ENCODE measurements at places on chromosomes 11 and 22.

DNA sequence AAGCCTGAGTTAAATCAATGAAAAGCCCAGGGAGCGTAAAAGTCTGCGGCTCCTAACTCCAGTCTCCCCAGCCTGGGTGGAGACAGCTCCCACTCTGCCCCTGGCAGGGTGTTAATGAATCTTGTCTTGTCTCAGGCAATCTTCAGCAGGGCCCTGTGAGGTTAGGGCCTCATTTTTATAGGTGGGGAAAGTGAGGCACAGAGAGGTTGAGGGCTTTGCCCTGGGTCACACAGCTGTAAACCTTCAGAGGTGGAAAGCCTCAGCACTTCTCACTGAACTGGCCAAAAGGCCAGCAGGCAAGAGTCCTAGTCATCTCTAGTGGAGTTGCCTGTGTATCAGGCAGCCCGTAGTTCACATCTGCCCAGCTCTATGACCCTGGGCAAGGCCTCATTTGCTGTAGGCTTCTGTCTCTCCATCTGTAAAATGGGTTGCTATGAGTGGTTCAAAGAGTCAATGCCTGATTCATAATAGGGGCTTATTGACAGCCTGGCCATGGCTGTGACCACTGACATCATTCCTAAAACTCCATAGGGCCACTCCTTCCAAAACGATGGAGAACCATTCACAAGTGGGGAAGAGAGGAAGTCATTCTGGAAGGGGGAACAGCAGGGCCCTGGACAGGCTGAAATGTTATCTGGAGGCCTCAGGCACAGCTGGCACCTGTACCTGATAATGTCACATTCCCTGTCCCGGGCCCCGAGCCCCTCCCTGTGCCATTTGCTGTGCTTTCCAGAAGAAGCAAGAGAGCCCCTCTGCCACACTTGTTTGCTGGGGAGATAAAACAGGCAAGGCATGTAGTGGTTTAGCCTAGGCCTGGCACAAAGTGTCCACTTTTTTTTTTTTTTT is 6.0 kb downstream of the CBX7 start:
- no peak for DNase-seq

GRCh38 chr11:33064033-33064825 is 24.9 kb downstream of the TCP11L1 start:
- no peak for DNase-seq

GRCh38 chr11:68118706-68119448 is 2.3 kb downstream of the CHKA start:
- no peak for DNase-seq

DNA sequence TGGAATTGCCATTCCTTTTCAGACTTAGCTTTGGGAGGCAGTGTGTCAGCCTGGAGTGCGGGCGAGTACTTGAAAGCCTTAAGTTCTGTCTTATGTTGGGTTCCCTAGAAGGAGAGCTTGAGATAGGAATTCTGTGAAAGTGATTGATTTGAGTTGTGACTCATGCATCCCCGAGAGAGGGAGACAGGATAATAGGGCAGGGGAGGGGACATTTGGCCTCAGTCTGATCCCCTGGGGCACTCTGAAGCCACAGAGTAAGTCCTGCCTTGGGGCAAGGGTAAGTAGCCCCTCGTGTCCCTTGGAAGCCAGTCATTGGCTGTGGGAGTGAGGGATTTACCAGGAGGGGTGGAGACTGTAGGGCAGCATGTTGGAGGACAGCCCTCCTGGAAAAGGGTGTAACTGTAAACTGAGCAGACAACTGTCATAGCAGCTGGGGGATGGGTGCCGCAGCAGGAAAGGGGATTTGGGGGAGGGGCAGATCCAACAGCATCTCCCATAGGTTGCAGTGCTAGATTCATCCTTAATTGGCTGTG is 44.0 kb downstream of the KIAA1671 start:
- peak; percentile 86 for DNase-seq

GRCh38 chr11:108639146-108639545 is 25.7 kb upstream of the DDX10 start:
- DNase-seq: no peak
